ENCODE measurements at places on chromosomes 4 and X.

DNA sequence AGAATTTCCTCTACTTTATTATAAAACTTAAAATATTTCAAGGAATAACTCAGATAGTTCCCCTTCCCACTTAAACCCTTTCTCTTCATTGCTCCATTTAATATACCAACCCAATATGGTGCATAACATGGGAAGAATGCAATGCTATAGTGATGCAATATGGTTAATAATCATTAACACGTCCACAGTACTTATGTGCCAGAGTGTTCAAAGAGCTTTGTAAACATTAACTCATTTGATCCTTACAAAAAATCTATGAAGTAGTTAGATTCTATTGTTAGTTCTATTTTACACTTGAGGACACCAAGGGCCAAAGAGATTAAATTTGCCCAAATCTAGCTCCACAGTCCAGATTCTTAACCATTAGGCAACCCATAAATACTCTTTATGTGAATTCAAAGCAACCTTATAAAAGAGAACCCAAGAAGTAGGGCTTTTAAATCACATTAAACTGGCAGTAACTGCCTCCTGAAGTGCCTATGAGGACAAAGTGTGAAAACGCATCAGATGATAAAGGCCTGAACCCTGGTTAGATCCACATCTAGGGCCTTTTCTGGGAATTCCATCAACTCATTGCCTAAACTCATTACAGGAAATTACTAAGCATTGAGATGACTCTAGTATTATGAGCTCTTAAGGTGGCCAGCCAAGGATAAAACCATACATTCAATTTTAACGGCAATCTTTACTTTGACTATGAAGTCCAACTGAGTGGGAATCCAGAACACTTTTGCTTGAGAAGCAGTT, 94.3 kb downstream of the AREG start:
- H3K4me3 ChIP-seq: no peak overlapping the region
- H3K36me3 ChIP-seq: no peaks in the 10 kb centered on the region
- DNase-seq: no peak
- no peaks in the 10 kb centered on the region for H3K4me1 ChIP-seq
- H3K27ac ChIP-seq: no peak overlapping the region
- H3K27me3 ChIP-seq: no peaks in the 10 kb centered on the region

DNA sequence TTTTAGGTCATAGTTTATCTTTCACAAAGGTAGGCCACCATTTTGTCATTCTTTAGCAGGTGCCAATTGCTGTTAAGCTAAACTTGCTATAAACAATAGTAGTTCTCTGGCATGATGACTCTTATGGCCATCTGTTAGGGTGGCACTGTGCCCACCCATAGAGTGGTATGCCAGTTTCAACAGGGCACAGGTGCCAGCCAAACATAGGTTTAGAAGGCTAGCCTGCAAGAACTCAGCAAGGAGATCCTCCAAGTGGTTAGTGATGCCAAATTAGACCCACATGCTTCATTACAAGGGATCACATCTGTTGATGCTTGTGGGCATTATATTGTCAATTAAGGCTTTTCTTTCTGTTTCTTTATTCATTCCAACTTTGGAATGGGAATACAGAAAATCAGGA, 204.5 kb downstream of the FMR1NB start:
- DNase-seq: no peak
- no peak overlapping the region for H3K27ac ChIP-seq
- H3K4me1 ChIP-seq: no peaks in the 10 kb centered on the region
- no peaks in the 10 kb centered on the region for H3K36me3 ChIP-seq
- H3K27me3 ChIP-seq: no peaks in the 10 kb centered on the region

GRCh38 chr4:8574796-8575370, 5.3 kb upstream of the GPR78 start:
- H3K27me3 ChIP-seq: peaks cover 9% of the 10 kb centered on the region
- H3K4me1 ChIP-seq: no peaks in the 10 kb centered on the region
- H3K36me3 ChIP-seq: no peaks in the 10 kb centered on the region
- no peak for DNase-seq
- H3K4me3 ChIP-seq: no peak overlapping the region

DNA sequence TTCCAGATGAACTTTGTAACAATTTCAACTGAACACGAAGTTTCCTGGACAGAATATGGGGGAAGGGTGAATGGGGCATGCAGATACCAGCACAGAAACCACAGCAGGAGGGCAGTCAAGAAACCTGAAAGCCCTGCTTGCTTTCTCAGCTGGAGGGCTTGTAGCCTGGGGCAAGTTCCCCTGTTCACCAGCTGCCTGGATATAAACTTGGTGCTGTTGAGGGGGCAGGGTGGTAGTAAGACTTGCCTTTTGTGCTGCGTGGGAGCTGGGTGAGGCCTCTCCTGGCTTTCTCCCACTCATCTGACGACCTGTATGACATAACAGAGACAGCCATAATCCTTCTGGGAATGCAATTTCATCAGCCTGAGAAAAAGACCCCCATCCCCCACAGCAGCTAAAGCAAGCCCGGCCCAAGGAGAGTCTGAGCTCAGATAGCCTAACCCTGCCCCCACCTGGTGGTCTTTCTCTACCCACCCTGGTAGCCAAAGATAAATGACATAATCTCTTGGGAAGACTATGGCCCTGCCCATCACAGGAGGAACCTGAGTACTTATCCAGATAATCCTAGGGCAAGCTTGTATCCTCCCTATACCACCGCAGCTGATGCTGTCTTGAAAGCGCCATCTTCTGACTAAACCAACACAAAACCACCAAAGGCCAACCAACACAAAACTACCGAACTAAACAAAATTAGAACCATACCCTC, 234.3 kb downstream of the LAS1L start:
- DNase-seq: peak; percentile 11
- no peaks in the 10 kb centered on the region for H3K27me3 ChIP-seq
- no peak overlapping the region for H3K27ac ChIP-seq
- H3K36me3 ChIP-seq: no peaks in the 10 kb centered on the region
- H3K4me1 ChIP-seq: peaks cover 9% of the 10 kb centered on the region
- H3K4me3 ChIP-seq: no peak overlapping the region

DNA sequence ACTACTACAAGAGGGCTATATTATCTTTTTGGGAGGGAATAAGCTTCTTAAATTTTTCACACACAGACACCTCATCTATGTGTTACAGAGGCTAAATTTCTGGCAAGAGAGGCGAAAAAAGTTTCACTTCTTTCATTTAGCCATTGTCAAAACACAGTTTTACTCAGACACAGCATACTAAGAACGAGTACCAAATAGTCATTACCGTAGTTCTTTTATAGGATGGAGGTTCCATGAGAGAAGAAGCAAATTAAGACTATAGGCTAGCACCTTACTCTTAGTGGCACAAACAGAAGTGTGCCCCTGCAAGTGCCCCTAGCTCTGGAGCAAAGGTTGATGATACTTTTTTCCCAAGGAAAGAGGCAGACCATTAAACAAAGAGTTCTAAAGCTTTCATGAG, 26.2 kb downstream of the UGT2B7 start:
- DNase-seq: no peak
- H3K27me3 ChIP-seq: no peaks in the 10 kb centered on the region
- no peaks in the 10 kb centered on the region for H3K36me3 ChIP-seq

DNA sequence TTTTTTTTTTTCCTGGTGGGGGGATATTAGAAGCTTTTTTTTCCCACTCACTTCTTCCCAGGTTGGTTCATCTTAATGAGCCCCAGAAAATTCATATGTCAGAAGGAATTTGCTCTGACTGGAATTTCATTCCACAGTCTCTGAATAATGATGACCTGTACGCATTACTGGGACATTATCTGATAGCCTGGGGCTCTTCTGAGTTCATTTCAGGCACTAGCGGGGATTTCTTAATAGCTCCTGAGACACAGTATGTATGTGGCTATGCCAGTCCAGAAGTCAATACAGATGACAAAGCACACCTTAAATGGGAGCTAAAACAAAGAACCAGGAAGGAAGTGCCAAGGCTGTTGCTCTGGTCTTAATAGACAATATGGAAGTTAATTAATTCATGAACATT, 295.2 kb upstream of the IGFBP7 start:
- no peak for DNase-seq
- H3K4me3 ChIP-seq: no peak overlapping the region
- H3K27me3 ChIP-seq: no peaks in the 10 kb centered on the region

- H3K36me3 ChIP-seq: no peaks in the 10 kb centered on the region
- no peaks in the 10 kb centered on the region for H3K27me3 ChIP-seq
- no peak overlapping the region for H3K4me3 ChIP-seq
- DNase-seq: no peak
- no peaks in the 10 kb centered on the region for H3K4me1 ChIP-seq
Observed at GRCh38 chr4:34417160-34417559, 1827.2 kb downstream of the ARAP2 start.

DNA sequence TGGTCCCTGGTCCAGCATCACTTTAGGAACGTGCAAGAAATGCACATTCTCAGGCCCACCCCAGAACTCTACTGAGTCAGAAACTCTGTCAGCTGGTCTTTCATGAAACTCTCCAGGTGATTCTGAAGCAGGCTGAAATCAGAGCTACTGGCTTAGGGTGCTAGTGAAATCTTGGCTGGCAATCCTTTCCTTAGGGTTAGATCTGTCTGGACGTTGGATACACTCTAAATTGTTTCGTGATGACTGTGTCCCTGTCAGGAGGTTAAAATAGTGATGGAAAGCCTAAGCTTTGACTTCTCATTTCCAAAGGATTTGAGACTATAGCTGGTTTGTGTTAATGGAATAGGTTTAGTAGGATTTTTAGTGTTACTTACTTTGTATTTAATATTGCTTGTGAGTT, 99.1 kb downstream of the ARHGAP10 start:
- H3K4me3 ChIP-seq: no peak overlapping the region
- no peaks in the 10 kb centered on the region for H3K4me1 ChIP-seq
- H3K36me3 ChIP-seq: no peaks in the 10 kb centered on the region
- H3K27me3 ChIP-seq: no peaks in the 10 kb centered on the region
- no peak for DNase-seq

- no peak for DNase-seq
- H3K27ac ChIP-seq: no peak overlapping the region
- H3K27me3 ChIP-seq: no peaks in the 10 kb centered on the region
- H3K4me3 ChIP-seq: no peak overlapping the region
- no peaks in the 10 kb centered on the region for H3K36me3 ChIP-seq
- H3K4me1 ChIP-seq: no peaks in the 10 kb centered on the region
Observed at GRCh38 chr4:74374561-74375327, 9.8 kb downstream of the EREG start.

GRCh38 chrX:11528623-11529022, 137.1 kb downstream of the ARHGAP6 start:
- H3K27ac ChIP-seq: no peak overlapping the region
- no peaks in the 10 kb centered on the region for H3K36me3 ChIP-seq
- no peaks in the 10 kb centered on the region for H3K4me1 ChIP-seq
- no peak overlapping the region for H3K4me3 ChIP-seq
- DNase-seq: no peak

DNA sequence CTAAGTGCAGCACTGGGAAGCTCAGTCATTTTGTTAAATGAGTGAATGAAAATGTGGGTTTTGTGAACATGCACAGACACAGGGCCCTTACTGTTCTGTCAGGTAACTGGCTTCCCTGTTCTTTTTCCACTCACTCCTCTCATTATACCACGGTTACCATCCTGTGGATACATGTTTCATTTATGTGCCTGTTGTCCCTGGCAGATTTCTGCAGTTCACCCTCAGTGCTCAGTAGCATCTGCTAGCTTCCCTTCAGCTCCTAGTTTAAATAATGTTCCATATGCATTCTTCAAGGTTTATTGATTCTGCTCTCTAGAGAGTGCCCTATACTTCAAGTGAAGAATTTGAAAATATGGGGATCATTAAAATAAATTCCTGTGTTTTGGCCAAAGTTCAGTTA, 1634.3 kb upstream of the ADGRL3 start:
- H3K4me3 ChIP-seq: no peak overlapping the region
- no peaks in the 10 kb centered on the region for H3K27me3 ChIP-seq
- no peaks in the 10 kb centered on the region for H3K4me1 ChIP-seq
- no peak overlapping the region for H3K27ac ChIP-seq
- H3K36me3 ChIP-seq: no peaks in the 10 kb centered on the region
- DNase-seq: no peak

- no peaks in the 10 kb centered on the region for H3K36me3 ChIP-seq
- H3K27ac ChIP-seq: no peak overlapping the region
- no peaks in the 10 kb centered on the region for H3K27me3 ChIP-seq
- H3K4me3 ChIP-seq: no peak overlapping the region
- peak; percentile 68 for DNase-seq
Observed at GRCh38 chr4:111641813-111642579, 503.3 kb upstream of the FAM241A start.

DNA sequence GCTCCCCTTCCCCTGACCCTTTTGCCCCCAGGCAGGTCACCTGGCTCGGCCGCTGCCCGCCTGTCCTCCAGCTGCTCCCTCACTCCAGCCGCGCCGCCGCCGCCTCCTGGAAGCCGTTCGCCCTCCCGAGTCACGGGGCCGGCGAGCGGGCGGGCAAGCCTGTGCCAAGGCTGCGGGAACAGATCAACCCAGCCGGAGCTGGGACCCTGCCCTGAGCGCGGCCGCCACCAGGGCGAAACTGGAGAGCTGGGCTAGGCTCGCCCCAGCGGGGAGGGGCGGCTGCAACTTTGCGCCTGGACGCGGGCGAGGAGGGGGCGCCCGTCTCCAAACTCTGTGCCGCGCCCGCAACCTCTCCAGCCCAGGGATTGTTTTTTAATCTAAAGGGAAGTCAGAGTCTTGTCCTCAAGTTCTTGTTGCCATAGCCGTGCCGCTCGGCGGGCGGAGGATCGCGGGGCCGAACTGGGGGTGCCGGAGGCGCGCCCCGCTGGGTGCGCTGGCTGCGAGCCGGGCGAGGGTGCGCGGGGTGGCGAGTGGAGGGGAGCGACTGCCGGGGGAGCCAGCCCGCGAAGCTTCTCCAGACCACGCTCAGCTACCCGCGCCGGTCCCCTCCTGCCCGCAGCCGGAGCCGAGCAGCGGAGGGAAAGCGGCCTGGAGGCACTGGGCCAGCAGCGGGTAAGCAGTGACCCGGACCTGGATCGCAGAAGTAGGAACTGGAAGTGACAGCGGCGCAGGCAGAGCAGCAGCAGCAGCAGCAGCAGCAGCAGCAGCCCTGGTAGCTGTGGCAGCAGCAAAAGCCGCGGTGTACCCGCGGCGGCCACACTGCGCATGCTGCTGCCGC, 13.4 kb downstream of the ARHGEF6 start:
- peaks cover 37% of the 10 kb centered on the region for H3K4me1 ChIP-seq
- H3K4me3 ChIP-seq: no peak overlapping the region
- H3K36me3 ChIP-seq: peaks cover 39% of the 10 kb centered on the region
- no peak overlapping the region for H3K27ac ChIP-seq
- no peaks in the 10 kb centered on the region for H3K27me3 ChIP-seq
- DNase-seq: no peak

GRCh38 chrX:19743386-19743785, 144.0 kb downstream of the SH3KBP1 start:
- no peak overlapping the region for H3K4me3 ChIP-seq
- H3K27ac ChIP-seq: peak overlapping the region; percentile 55
- H3K4me1 ChIP-seq: peaks cover 37% of the 10 kb centered on the region
- H3K27me3 ChIP-seq: no peaks in the 10 kb centered on the region

- H3K4me3 ChIP-seq: no peak overlapping the region
- H3K27me3 ChIP-seq: no peaks in the 10 kb centered on the region
Observed at GRCh38 chr4:164706675-164707074, 47.3 kb upstream of the SMIM31 start.

DNA sequence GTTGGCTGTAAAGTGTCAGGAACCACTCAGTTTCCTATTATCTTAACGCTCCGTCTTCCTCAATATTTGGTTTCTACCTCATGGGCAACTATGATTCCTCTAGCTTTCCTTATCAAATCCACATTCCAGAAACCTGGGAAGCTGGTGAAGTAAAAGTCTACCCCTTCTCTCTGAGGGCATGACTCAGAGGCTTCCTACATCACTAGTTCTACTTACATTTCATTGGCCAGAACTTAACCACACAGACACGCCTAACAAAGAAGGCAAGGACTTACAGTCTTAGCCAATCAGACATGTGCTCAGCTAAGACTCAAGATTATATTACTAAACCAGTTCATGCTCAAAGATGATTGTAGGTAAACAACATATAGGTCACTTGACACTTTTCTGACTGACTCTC, 30.4 kb downstream of the COX7B2 start:
- no peaks in the 10 kb centered on the region for H3K27me3 ChIP-seq
- H3K36me3 ChIP-seq: no peaks in the 10 kb centered on the region
- no peaks in the 10 kb centered on the region for H3K4me1 ChIP-seq

Data from DND-41 (cell line).